ENCODE measurements at places on chromosomes 13 and 19.

DNA sequence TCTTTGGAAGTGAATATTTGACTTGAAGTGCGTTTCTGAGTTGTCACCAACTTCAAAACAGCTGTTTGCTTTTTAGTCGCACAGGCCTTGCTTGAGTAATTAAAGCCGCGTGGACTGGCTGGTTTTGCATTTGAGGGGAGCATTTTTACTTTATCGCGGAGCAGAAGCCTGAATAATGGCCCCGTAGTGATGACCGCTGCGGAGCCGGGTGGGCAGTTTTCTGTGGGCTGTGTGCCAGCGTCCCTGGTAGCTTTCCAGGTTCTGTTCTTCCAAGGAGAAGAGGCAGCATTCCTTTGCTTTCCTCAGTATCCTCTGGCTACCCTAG, 1.1 kb downstream of the NAA16 start:
- no peak for DNase-seq

DNA sequence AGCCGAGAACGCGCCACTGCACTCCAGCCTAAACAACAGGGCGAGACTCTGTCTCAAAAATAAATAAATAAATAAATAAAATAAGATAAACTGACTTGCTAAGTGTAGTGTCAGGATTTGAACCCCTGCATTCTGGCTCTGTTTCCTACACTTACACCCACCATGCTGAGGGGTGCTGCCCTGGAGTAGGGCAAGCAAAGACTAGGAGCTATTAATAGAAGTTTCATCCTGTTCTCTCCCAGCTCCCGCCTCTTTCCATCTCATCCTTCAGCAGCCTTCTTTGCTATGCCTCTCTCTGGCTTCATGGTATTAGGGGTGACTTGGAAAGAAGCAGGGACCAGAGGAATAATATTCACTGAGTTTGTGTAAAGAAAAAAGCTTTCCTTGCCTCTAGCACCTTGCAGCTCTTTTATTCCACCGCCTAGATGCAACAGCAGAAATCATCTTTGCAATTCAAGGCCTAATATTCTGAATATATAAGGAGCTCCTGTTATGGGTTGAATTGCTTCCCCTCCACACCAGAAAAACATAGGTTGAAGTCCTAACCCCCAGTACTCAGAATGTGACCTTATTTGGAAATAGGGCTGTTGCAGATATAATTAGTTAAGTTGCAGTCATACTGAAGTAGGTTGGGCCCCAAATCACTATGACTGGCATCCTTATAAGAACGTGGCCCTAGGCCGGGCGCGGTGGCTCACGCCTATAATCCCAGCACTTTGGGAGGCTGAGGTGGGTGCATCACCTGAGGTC, 8.7 kb upstream of the PLAUR start:
- no peak for DNase-seq

DNA sequence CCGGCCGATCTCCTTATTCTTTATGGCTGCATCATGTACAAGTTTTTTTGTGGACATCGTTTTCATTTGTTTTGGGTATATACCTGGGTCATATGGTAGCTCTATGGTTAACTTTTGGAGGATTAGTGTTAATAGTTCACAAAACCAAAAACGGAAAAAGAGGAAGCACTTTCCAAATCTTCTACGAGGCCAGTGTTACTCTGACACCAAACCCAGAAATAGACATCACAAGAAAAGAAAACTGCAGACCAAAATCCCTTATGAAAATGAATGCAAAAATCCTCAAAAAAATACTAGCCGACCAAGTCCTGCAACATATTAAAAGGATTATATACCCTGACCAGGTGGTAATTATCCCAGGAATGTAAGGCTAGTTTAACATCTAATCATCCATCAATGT, 29.8 kb downstream of the ADGRE2 start:
- no peak for DNase-seq

DNA sequence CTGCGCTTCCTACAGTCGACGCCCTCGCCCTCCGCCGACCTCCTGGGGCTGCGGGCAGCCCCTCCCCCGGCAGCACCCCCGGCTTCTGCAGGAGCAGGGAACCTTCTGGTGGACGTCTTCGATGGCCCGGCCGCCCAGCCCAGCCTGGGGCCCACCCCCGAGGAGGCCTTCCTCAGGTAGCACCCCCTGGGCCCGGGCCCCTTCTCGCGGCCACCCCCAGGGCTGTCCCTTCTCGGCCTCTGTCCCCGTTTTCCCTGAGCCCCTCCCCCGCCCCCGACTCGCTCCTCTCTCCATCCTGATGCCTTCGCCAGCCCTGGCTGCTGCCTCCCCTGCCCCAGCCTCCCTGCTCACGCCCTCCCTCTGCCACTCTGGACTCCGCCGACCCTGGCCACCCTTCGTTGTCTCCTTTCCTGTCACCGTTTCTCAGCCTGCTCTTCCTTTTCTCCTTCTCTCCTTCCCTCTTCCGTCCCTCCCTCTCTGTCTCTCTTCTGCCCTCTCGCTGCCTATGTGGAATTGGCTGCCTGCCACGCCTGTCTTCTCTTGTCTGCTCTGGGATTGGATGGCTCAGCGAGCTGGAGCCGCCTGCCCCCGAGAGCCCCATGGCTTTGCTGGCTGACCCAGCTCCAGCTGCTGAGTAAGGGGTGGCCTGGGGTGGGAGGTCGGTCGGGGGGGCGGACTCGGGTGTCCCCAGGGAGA, 11.0 kb downstream of the FUZ start:
- DNase-seq: peak; percentile 68
